ENCODE measurements at places on chromosomes 7 and 10. TPM values are rescaled to one million over a fixed set of nuclear protein-coding genes. Genes with fewer than 3 reads are reported as not detected.

DNA sequence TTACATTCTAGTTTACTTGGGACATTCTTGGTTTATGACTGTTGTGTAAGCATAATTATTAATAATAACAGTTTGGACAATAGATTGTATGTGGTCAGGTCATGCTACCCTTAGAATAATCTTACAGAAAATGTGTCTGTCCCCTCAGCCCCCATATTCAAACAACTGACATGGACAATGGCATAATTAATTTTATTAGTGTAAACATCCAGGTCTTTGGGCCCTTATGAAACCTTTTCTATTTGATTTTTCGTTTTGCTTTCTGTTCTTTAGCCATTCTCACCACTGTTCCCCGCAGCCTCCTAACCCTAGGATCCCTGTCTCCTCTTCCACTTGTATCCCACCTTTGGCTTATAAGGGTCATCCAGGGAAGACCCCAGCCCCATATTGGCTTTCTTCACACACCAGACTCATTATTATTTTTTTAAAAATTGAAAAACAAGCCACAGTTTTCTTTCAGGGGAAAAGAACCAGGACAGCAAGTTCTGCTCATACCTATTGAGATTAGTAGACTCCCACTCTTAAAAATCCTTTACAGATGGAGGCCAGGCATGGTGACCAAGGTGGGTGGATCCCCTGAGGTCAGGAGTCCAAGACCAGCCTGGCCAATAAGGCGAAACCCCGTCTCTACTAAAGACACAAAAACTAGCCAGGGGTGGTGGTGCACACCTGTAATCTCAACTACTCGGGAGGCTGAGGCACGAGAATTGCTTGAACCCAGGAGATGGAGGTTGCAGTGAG is 11.5 kb downstream of the VIM start:
- no peak overlapping the region for H3K4me3 ChIP-seq
- no peak overlapping the region for H3K27ac ChIP-seq
- no peaks in the 10 kb centered on the region for H3K36me3 ChIP-seq
- no peaks in the 10 kb centered on the region for H3K27me3 ChIP-seq
- DNase-seq, result no peak

- H3K4me3 ChIP-seq, result peak within 1 kb of the TSS; percentile 85
- H3K27me3 ChIP-seq, result no peaks in the 10 kb centered on the region
- peak; percentile 94 for DNase-seq
- no peaks in the 10 kb centered on the region for H3K4me1 ChIP-seq
Observed at GRCh38 chr7:4775250-4775847, at the start of gene AP5Z1. AP5Z1 (plus strand) TSS chr7:4775623; CDS start chr7:4775716, 93 bp downstream.

DNA sequence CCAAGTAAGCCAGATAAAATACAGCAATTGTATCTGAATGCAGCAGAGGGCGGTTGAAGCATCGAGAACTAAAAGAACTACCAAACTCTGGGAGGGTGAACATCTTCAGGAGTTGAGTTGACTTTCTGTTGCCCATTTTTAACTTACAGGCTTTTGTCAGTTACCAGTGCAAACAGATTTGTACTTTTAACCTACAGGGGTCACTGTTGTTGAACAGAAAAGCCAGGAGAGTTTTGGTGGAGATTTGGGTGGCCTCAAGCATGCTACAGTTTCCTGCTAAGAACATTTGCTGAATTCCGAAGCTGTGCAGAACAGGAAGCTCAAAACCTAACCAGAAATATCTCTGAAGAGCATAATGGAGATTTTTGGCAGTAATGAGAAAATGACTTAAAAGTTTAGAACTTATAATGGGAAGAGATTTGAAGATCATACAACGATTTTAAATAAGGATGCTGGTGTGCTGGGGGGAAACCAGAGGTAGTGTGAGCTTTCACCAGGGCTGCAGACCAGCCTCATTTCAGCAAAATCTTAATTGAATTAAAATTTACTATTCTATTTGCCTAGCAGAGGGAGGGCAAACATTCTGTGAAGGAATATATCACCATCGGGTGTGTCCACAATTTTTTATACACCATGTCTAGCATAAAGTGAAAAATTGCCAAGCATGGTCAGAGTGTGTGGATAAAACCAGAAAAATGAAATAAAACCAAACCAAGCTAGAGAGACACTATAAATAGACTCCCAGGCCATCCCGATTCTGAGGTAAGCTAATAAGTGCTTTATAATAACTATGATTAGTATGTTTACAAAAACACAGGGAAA is 208.6 kb upstream of the CCDC6 start:
- no peaks in the 10 kb centered on the region for H3K36me3 ChIP-seq
- H3K27ac ChIP-seq, result no peak overlapping the region
- no peaks in the 10 kb centered on the region for H3K27me3 ChIP-seq
- no peak for DNase-seq

DNA sequence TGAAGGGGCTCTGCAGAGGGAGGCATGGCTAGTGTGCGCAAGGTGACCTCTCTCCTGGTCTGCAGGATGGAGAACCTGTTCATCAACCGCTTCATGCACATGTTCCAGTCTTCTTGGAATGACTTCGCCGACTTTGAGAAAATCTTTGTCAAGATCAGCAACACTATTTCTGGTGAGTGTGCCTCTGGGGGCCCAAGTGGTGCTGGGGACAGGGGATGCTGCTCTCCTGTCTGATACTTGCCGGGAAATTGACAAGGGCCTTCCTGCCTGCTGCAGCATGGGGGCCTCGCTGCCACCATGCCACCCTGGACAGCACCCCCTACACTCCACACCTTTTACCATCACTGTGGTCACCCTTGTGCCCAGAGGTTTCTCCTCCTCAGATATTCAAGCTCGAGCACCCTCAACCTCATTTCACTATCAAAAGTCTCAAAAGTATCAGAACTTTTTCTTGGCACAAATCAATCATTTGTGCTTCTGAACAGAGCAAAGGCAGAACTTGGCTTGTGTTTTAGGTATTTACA is 50.0 kb downstream of the ALOX5 start:
- H3K36me3 ChIP-seq, result no peaks in the 10 kb centered on the region
- H3K4me3 ChIP-seq, result no peak overlapping the region
- no peak for DNase-seq
- H3K4me1 ChIP-seq, result peaks cover 31% of the 10 kb centered on the region

DNA sequence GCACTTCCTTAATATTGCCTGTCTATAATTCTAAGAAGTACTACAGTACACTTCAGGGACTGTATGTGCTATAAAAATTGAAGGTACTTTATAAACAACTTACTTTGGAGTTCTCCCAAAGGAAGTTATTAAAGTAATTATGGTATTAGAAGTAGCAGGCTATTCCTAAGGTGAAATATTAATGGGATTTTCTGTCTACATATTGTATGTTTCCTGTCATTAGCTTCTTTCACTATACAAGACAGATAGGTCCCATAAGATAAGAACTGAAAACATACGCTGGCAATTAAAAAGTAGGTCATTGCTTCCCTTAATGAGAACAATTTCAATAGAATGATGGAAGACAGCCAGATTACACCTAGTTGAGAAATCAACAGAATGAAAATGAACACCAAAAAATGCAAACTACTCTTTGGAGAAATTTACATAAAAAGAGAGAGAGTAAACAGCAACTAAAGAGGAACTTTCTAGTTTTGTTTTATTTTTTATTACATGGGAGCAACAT is 147.0 kb downstream of the HBP1 start:
- no peaks in the 10 kb centered on the region for H3K27me3 ChIP-seq
- no peak overlapping the region for H3K27ac ChIP-seq
- H3K36me3 ChIP-seq, result peaks cover 4% of the 10 kb centered on the region
- no peak for DNase-seq
- no peaks in the 10 kb centered on the region for H3K4me1 ChIP-seq

GRCh38 chr7:157555313-157555712 is 218.5 kb downstream of the DNAJB6 start:
- H3K27ac ChIP-seq, result no peak overlapping the region
- no peaks in the 10 kb centered on the region for H3K27me3 ChIP-seq
- no peaks in the 10 kb centered on the region for H3K4me1 ChIP-seq
- H3K4me3 ChIP-seq, result no peak overlapping the region

- no peaks in the 10 kb centered on the region for H3K4me1 ChIP-seq
- no peak for DNase-seq
- no peak overlapping the region for H3K27ac ChIP-seq
Observed at GRCh38 chr7:91127959-91128358, 136.3 kb upstream of the FZD1 start.

UCN3 gene
- 17.2 TPM for polyA plus RNA-seq

DNA sequence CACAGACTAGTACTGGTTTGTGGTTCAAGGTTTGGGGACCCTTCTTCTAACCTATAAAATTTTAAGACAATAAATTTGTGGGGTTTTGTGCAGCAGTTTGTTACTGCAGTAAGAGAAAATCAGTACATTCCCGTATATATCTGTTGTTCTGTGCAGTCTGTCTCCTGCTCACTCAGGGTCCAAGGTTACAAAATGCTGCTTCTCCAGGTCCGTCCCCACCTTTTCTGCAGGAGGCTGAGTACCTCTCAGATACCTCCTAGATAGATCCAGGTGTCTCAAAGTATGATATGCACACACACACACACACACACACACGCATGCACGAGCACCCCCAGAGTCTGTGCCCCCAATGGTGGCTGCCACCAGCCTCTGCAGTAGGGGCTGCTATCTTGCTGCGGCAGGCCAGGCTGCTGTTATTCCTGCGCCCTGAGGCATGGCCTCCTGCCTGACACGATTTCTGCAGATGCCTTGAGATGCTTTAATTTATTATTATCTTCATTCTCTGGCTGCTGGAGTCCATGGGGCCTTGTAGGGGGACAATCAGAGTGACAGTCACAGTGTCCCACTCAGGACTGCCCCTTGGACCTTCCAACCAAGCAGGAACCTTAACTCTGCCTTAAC is 25.2 kb upstream of the ASL start:
- no peaks in the 10 kb centered on the region for H3K27me3 ChIP-seq
- DNase-seq, result no peak
- no peaks in the 10 kb centered on the region for H3K36me3 ChIP-seq
- peak overlapping the region; percentile 20 for H3K27ac ChIP-seq
- no peak overlapping the region for H3K4me3 ChIP-seq

GRCh38 chr10:88820748-88821401 is 18.3 kb downstream of the LIPM start:
- H3K27ac ChIP-seq, result no peak overlapping the region
- H3K4me3 ChIP-seq, result no peak overlapping the region
- no peak for DNase-seq
- no peaks in the 10 kb centered on the region for H3K36me3 ChIP-seq

GRCh38 chr7:92762851-92763250 is 73.5 kb downstream of the CDK6 start:
- no peak for DNase-seq
- H3K36me3 ChIP-seq, result no peaks in the 10 kb centered on the region
- no peaks in the 10 kb centered on the region for H3K27me3 ChIP-seq

EVX1 gene
- 0.05 TPM for polyA plus RNA-seq

GRCh38 chr7:128271942-128272481 is 30.9 kb downstream of the LEP start:
- H3K27me3 ChIP-seq, result no peaks in the 10 kb centered on the region
- H3K4me3 ChIP-seq, result no peak overlapping the region
- H3K27ac ChIP-seq, result no peak overlapping the region

DNA sequence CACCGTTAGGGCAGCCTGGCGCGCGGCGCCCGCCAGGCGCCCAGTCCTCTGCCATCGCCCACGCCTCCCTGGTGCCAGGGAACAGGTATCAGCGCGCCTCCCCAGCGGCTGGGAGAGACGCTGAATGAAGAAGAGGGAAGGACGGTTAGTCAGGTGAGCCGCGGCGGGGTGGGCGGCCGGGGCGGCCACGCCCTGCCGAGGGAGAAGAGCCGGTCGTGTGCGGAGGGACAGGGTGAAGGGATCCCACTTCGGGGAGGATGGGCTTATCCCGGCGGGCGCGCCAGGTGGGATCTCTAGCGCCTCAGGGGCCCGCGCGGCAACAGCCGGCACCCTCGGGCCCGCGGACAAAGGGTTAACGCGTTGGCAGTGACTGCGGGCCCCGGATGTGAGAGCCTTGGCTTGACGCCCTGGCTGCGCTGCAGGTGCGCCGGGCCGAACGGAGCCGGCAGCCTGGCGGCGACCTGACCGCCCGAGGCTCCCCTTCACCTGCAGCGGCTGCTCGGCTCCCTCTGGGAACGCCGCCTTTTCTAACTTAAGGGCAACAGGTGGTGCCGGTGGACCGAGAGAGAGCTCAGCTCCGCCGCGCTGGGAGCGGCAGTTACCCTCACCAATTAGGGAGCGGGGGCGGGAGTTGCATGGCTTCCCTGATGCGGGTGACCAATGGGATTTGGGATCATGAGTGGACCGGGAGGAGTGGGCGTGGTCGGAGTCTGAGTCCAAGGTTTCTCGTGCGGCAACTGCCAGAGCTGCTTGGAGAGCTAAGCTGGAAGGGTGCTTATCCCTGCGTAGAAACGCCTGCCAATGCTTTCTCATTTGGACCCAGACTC is at the start of gene ARL4A:
TSS of gene ARL4A (plus strand) at position 743 of the 827 bp plus-strand sequence. CDS start 622 bp downstream, outside the sequence.
- peaks cover 3% of the 10 kb centered on the region for H3K4me1 ChIP-seq
- no peaks in the 10 kb centered on the region for H3K36me3 ChIP-seq
- H3K4me3 ChIP-seq, result peak within 1 kb of the TSS; percentile 86

- H3K4me3 ChIP-seq, result no peak overlapping the region
- no peak for DNase-seq
- H3K27ac ChIP-seq, result no peak overlapping the region
- no peaks in the 10 kb centered on the region for H3K4me1 ChIP-seq
- H3K36me3 ChIP-seq, result no peaks in the 10 kb centered on the region
- no peaks in the 10 kb centered on the region for H3K27me3 ChIP-seq
Observed at GRCh38 chr10:122033224-122033926, 44.4 kb downstream of the TACC2 start.

DNA sequence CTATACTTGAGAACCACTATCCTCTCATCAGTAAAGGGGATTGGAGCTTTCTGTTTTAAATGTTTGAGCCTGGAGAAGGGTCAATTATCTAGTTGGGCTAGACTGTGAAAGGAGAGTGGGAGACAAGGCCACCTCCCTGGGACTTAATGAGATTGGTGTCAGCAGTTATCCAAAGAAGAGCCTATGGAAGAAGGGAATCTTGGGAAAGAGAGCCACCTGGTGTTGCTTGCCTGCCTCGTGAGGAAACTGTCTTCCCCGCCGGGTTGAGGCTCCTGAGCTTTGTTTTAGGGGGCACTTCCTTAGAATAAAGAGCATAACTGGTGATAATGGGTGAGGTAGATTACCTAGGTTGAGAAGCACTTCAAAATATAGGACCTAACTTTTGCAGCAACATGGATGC is 32.0 kb upstream of the ABCB4 start:
- H3K36me3 ChIP-seq, result no peaks in the 10 kb centered on the region
- H3K27me3 ChIP-seq, result no peaks in the 10 kb centered on the region
- no peaks in the 10 kb centered on the region for H3K4me1 ChIP-seq
- H3K27ac ChIP-seq, result no peak overlapping the region
- no peak for DNase-seq

SMURF1 gene
- 14.7 TPM for polyA plus RNA-seq

DNA sequence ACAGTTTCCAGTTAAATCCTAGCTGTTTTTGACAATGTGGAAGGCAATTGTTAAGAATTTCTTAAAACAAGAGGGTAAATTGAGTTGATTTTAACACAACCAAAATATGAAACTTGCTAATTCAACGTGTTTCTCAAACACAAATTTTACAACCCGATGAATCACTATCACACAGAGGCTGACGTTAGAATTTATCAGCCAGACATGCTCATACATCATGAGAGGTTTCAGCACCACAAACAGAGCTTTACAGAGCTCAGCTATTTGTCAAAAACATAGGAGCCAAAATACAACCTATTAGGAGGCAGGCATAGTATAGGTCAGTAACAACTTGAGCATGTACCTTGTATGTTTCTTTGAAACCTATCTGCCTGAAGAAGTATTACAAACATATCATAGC is 36.1 kb downstream of the LRRN3 start:
- H3K27ac ChIP-seq, result no peak overlapping the region
- H3K27me3 ChIP-seq, result no peaks in the 10 kb centered on the region
- no peak for DNase-seq
- no peak overlapping the region for H3K4me3 ChIP-seq
- no peaks in the 10 kb centered on the region for H3K4me1 ChIP-seq

Data from pancreas (tissue), 10 donors.